Right hindlimb (tissue), 1 donor: ENCODE measurements at places on chromosomes 11 and 22.
A peak's percentile ranks its signal among the peaks of the same experiment; 100 is the strongest.

GRCh38 chr11:117070016-117070415 lies 28.2 kb downstream of the SIK3 start:
- DNase-seq = no peak

GRCh38 chr11:11975201-11976092 lies 33.0 kb downstream of the DKK3 start:
- DNase-seq = no peak

DNA sequence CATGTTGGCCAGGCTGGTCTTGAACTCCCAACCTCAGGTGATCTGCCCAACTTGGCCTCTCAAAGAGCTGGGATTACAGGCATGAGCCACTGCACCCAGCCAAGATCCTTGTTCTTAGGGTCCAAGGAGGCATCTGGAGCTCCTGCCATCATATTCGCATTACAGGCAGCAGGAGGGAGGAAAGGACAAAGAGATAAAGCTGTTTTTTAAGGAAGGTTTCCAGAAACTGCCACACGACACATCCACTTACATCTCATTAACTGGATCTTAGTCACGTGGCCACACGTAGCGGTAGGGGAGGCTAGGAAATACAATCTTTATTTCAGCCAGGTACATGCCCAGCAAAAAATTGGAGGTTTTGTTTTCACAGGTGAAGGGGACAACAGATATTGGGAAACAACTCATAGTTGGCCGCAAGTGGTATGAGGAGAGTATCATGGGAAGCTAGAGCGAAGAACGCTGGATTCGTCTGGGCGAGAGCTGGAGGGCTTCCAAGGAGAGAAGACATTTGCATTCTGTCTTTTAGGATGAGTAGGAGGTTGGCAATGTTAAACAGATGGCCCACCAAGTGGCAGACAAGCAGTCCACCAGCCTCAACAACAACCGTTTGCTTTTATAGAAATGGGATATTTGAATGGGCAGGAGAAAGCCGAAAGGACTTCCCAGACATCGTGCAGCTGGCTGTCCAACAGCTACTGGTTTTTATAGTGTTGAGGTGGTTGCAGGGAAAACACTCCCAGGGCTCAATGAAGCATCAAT lies 39.2 kb upstream of the DMC1 start:
- no peak for DNase-seq

GRCh38 chr11:6623391-6624363 lies 4.5 kb upstream of the TPP1 start:
- no peak for DNase-seq

DNA sequence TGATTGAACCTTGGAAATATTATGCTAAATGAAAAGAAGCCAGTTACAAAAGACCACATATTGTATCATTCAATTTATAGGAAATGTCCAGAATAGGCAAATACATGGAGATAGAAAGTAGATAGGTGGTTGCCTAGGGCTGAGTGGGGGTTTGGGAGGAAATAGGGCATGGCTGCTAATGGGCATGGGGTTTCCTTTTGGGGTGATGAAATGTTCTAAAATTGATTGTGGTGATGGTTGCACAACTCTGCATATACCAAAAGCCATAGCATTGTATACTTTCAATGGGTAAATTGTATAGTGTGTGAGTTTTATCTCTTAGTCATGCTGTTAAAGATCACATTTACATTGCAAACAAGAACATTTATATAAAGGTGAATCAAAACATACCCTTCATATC lies 48.7 kb downstream of the LDLRAD3 start:
- no peak for DNase-seq

DNA sequence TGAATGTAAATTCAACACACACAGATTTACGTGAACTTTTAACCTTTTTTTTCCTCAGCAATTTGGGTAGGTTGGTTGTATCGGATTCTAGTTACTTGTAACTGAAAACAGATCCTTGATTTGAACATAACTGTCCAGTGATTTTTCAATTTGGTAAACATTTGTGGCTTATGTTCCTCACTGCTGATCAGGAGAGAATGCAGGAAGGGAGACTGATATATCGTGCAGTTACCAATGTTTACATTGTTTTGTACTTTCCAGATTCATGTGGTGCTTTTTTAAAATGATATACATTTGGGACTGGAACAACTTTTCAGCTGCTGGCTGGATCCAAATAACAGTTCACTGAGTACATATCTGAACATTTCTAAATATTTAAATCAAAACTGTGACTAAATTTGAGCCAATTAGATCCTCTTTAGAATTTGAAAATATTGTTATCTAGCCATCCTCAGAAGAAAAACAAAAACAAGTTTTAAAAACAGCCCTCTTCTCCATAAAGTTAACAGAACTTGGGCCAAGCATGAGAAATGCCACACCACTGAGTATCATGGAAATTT lies 84.3 kb upstream of the MTMR2 start:
- no peak for DNase-seq

- no peak for DNase-seq
Measured at GRCh38 chr11:3155691-3156258, 9.3 kb downstream of the OSBPL5 start.

DNA sequence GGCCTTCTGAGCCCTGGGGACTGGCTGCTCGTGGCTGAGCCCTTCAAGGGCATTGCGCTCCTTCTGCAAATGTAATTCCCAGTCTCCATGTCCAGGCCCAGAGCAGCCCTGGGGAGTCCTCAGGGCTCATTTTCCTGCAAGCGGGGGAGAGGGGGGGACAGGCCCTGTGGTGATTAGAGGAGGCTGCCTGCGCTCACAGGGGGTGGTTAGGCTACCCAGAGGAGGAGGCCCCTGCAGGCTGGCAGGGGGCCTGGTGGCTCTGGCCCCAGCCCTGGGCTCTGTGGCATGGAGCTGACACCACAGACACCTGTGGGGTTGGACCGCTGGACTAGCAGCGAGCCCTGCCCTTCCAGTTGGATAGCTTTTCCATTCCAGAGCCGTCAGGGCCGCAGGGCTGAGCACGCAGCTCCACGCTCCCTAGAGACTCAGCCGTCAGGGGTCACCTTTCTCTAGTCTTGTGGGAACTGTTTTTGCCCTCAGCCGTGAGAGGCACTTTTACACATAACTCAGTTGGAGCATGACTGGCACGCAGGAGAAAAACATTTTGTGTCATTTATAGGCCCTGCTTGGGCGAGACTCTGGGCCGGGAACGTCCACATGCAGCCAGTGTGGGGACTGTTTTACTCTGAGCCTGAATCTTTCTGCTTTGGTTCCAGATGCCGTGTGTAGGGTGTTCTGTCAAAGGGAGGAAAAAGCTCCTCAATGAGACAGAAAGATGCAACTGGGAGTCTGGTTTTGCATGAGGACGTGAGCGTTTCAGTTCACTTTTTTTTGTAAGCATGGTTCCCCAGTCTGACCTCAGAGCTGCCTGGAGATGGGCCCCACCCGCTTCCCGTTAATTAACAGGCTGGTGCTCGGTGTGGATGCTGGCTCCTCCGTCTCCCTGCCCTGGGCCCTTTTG lies 58.1 kb downstream of the LRP5 start:
- DNase-seq = no peak

- no peak for DNase-seq
Measured at GRCh38 chr11:118872403-118872821, 11.3 kb upstream of the CXCR5 start.

DNA sequence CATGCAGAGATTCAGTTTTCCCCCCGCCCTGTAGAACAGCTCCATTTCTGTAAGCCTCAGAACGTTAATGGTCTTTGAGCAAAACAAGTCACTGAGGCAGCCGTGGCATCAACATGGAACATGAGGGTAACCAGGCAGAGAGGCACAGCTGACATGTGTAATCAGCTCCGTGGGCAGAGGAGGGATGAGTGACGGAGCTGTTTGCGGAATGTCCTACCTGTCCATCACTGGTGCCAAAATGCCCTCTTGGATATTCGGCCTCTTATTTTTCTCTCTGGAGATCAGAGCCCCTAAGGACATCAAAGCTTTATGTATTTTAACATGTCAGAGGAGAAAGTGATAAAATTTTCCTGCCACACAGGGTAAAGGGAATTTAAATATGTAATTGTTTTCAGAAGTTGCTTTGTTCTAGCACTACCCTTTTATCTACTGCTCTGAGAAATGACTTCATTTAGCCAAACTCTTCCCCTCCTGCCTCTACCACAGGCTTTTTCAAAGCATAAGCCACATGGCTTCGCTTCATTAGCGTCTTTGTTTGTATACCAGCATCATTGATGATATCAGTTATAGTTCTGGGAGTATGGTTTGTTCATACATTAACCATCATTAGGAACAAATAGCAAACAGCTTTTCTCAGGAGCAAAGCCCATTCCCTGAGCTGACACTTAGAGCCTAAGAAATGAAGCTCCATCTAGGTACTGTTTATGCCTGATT lies 32.9 kb downstream of the C11orf71 start:
- no peak for DNase-seq

DNA sequence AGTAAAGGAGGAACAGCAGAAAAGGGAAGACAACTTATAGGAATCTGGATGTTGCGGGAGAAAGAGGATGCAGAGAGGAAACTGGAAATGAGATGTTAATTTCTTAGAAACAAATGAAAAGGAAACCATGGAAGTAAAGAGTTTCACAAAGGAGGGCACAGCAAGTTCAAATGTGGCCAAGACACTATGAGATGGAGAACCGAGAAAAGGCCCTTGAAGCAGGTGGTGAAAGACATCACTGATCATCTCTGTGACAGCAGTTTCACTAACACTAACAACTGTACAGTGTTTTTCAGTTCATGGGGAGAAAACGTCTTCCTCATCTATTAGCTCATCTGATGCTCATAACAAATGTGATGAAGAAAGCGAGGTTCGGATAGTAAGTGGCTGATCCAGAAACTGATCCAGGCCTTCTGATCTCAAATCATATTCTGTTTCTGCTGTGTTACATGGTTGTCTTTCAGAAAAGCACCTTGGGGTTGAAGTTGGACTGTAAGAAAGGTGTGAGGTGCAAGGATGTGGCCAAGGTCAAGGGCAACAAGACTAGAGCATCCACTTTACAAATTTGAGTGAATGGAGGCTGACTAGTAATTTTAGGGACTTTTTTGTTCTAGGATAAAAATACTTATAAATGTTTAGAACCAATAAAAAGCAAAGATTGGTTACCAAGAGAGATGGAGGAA lies 492.1 kb upstream of the CADM1 start:
- DNase-seq = no peak

DNA sequence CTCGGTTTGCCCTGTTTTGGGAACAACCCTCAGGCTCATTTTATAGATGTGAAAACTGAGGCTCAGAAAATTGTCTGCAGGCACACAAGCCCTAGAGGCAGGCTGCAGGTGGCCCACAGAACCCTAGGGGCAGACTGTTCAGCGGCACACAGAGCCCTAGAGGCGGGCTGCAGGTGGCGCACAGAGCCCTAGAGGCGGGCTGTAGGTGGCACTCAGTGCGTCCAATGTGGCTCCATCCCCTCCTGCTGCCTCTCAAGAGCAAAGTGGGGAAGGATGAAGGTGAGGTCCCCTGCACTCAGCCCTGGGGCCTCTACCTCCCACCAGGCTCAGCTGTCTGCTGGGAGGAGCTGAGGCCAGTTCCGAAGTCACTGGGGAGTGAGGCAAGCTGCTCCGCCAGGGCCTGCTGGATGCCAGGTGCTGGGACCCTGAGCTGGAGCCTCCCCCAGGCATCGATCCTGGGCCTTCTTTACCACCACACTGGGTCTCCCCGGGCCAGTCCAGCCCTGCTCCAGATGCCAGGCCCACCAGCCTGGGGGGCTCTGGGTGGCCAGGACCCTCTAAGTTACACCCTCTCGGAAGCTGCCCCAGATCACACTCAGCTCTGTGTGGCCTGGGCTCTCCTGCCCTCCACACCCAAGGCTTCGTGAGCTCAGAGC lies 2.3 kb downstream of the ACY3 start:
- DNase-seq = peak; percentile 12

DNA sequence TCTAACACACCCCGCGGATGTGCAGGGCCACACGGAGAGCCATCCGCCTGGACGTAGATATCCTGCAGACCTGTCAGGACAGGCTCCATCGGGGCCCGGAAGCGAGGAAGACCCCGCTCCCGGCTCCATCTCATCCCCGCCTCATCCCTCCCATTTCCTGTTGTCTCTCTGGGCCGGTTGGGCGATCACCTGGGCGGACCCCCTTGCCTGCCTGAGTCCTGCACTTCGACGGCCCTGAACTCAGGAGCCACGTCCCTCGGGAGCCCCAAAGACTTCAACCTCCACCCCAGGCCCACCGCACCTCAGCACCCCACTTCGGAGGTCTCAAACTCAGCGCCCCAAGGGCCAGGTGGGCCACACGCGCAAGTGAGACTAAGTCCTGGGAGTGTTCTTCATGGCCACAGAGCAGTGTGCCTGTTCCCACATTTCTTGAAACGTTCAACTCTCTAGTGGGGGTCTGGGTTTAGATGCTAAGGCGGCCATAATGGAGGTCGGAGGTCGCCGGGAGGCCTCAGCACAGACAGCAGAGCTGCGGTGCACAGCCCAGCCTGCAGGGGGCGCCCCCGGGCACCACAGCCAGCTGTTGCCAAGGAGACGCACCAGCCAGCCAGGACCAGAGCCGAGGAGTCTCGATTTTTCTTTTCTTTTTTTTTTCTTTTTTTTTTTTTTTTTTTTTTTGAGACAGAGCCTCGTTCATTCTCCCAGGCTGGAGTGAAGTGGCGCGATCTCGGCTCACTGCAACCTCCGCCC lies 26.0 kb upstream of the FADD start:
- DNase-seq = no peak

- DNase-seq = no peak
Measured at GRCh38 chr22:30038219-30038618, 42.0 kb upstream of the HORMAD2 start.

GRCh38 chr11:62911137-62912130 lies 9.7 kb downstream of the CHRM1 start:
- no peak for DNase-seq

DNA sequence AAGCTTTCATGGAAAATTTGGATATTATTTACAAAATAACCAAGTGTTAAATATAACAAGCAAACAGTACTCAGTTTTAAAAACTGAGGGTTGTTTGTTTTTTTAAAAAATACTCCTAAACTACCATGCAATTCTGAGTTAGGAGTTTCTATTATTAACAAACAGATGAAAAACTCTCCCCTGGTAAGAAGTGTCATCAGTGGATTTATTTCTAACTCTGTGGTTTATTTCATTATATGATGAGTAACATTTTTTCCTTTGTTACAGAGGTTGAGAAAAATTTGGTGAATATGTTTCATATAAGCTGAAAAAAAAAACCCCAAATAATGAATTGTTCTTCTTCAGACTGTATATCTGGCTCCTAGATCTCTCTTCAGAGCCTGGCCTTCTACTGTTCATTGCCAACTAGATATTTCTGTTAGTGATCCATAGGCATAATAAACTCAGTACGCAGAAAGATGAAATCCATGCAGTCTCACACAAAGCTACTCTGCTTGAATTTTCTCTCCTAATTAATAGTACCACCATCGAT lies 29.4 kb upstream of the PDE3B start:
- DNase-seq = no peak

DNA sequence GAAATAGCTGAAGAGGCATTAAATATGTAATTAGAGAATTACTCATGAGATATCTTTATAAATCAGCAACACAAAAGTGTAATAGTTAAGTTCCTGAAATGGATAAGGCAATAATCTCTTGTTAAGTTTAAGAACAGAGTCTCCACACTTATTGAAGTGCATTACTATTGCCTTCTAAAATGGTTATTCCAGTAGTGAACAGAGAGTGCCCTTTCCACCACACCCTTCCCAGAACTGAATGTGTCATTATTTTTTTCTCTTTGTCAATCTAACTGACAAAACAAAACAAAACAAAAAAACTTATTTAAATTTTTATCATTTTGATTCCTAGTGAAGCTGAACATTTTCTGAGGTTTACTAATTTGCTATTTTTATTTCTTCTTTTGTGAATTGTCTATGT lies 9.2 kb upstream of the PRRG4 start:
- DNase-seq = no peak

- DNase-seq = no peak
Measured at GRCh38 chr11:2328021-2328420, 26.2 kb downstream of the TSPAN32 start.

- DNase-seq = no peak
Measured at GRCh38 chr11:64096835-64097234, 61.1 kb downstream of the FLRT1 start.
